ENCODE measurements at places on chromosomes 13 and 19.

- no peak for DNase-seq
Observed at GRCh38 chr19:10286803-10287737, at the start of gene ICAM4. ICAM4 (plus strand) TSS chr19:10286955; CDS start chr19:10287013, 58 bp downstream.

DNA sequence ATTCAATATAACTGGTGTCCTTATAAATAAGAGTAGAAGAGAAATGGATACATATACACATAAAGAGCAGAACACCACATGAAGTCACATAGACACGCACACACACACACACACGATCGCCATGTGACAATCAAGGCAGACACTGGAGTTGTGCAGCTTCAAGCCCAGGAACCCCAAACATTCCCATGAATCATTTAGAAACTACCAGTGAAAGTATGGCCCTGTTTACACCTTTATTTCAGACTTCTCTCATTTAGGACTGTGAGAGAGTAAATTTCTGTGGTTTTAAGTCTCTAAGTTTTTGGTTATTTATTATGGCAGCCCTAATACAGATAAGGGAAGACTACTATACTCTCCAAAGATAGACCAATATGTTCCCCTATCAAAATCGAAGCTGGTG, 20.4 kb upstream of the TNFSF13B start:
- no peak for DNase-seq

DNA sequence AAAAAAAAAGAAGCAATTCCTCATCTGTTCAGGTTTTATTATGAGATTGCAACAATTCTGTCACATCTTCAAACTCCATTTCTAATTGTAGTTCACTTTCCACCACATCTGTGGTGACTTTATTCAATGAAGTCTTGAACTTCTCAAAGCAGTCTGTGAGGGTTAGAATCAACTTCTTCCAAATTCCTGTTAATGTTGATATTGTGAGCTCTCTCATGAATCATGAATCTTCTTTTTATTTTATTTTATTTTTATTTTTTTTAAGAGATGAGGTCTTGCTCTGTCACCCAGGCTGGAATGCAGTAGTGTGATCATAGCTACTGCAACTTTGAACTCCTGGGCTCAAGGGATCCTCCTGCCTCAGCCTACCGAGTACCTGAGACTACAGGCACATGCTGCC, 19.6 kb downstream of the ARHGAP35 start:
- no peak for DNase-seq

GRCh38 chr19:7191946-7192691, 102.1 kb downstream of the INSR start:
- DNase-seq: peak; percentile 22

DNA sequence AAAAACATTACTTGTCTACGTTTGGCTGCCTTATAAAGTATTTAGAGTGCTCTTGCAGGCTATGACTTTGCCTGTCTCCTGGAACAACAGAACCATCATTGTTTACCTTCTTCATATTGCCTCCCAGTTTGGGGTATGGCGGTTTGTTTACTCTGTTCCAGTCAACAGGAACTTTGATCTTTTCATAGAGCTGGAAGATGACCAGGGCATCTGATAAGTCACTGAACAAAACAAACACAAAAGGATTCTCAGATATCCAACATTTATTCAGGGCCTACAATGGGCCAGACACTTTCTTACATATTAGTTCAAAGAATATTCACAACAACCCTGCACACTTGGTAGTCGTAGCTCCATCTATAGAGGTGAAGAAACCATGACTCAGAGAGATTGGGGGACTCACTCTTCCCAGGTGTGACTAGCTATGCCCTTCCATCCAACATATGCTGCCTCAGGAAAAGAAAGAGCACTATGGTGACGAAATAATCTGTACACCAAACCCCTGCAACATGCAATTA, 38.4 kb upstream of the CPB2 start:
- DNase-seq: no peak

- DNase-seq: peak; percentile 25
Observed at GRCh38 chr13:110616103-110617101, 1.1 kb downstream of the NAXD start.

DNA sequence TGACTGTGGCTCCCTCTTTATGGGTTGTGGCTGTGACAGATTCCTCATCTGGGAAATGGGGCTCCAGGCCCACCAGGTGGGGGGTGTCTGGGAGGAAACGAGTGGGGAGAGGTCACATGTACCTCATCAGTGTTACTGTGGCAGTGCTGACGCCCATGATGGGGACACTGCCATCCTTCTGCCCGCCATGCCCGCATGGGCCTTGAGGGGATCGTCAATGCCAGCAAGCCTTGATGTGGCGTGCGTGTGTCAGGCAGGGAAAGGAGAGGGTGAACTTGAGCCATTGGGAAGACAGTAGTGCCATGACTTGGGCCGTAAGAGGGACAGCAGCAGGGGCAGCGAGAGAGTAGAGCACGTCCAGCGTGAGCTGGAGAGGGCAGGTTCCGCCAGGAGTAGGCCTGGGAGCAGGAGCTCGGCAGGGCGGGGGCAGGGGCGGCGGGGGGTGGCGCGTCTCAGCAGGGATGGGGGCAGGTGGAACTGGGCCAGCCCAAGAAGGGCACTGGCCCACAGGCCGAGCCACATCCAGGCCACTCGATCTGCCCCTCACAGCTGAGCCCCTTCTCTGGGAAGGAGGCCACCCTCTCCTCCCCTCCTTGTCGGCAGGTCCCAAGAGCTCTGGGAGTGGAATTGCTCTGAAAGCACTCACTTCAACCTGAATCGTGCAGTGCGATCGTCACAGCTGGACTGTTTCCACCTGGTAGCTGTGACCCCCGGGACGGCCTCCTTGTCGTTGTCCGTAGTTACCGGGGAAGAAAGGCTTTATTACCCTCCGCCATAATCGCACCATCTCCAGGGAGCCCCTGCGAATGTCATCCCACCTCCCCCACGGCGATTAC, 9.9 kb downstream of the KLHL26 start:
- DNase-seq: no peak

GRCh38 chr19:11164879-11165406, 9.4 kb upstream of the SPC24 start:
- DNase-seq: peak; percentile 95

- no peak for DNase-seq
Observed at GRCh38 chr13:28322256-28322905, 172.5 kb downstream of the FLT1 start.

DNA sequence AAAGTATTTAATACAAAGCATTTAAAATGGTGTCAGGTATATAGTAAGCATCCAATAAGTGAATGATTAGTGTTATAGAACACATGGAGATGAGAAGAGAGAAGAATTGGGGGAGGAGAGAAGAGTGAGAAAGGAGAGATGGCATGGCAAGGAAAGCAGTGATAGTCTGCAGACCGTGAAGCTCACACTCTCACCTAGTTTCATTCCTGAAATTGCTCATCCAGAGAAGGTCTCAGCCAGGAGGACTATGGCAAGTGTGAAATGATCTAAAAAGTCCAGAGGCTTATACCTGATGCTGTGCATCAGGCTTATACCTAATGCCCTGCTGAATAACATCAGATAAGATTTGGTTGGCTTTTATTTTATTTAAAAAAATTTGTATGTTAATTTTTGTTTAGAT, 351.6 kb upstream of the KLF12 start:
- no peak for DNase-seq

DNA sequence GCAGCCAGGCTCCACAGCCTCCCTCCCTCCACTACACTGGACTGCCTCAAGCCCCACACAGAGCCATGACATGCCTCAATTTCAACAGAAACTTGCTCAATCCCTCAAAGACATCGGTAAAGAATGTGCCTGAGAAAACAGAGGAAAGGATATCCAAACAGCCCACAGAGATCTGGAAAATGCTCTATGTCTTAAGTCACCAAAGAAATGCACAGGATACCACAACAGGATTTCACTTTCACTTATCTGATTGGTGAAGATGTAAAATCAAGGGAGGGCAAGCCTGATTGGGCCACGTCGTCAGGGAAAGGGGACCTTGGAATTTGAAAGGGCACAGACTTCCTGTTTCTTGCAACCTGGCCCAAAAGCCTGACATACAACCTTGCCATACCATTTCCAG, 14.2 kb downstream of the CACNA1A start:
- DNase-seq: peak; percentile 89

DNA sequence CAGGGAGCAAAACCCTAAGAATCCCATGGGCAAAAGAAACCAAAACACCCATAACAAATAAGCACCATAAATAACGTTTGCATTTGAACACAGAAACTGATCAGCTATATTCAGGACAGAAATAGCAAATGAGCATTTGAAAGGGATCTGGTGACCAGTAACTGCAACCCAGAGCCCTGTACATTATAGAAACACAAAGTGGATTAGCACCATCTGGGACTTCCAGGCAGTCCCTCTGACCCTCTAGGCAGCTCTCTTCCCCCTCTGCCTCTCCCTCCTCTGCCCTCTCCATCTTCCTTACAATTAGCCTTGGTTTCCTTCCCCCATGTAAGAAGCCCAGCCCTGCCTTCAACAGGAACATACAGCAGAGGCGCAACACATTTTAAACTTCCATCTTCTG, 215.0 kb downstream of the DCLK1 start:
- no peak for DNase-seq

DNA sequence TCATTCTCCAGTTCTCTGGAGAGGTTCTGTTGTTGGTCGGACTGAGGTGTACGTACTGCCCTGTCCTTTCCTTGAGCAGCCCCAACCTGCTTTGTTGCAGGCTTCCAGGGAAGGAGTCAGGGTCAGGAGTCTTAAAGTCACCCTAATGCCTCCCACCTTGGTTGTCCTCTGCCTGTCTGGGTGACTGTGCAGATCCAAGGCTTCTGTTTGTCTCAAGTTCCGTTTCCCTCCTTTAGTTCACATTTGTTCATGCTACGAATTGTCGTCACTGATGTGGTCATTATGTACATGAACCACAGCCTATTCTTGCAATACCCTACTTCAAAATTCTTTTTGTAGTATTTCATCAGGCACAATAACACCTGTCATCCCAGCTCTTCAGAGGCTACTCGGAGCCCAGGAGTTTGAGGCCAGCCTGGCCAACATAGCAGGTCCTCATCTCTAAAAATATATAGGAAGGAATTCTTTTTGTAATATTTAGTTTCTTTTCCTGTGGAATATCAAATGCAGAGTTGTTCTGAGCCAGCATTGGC, 7.4 kb downstream of the ZNF586 start:
- DNase-seq: no peak

- DNase-seq: no peak
Observed at GRCh38 chr13:89695343-89696257, 1651.9 kb upstream of the MIR17HG start.

GRCh38 chr13:49697468-49697867, 6.2 kb upstream of the EBPL start:
- no peak for DNase-seq

- no peak for DNase-seq
Observed at GRCh38 chr13:63542770-63543169, 2127.1 kb upstream of the PCDH20 start.

- DNase-seq: no peak
Observed at GRCh38 chr19:31307071-31307669, 42.1 kb downstream of the TSHZ3 start.

DNA sequence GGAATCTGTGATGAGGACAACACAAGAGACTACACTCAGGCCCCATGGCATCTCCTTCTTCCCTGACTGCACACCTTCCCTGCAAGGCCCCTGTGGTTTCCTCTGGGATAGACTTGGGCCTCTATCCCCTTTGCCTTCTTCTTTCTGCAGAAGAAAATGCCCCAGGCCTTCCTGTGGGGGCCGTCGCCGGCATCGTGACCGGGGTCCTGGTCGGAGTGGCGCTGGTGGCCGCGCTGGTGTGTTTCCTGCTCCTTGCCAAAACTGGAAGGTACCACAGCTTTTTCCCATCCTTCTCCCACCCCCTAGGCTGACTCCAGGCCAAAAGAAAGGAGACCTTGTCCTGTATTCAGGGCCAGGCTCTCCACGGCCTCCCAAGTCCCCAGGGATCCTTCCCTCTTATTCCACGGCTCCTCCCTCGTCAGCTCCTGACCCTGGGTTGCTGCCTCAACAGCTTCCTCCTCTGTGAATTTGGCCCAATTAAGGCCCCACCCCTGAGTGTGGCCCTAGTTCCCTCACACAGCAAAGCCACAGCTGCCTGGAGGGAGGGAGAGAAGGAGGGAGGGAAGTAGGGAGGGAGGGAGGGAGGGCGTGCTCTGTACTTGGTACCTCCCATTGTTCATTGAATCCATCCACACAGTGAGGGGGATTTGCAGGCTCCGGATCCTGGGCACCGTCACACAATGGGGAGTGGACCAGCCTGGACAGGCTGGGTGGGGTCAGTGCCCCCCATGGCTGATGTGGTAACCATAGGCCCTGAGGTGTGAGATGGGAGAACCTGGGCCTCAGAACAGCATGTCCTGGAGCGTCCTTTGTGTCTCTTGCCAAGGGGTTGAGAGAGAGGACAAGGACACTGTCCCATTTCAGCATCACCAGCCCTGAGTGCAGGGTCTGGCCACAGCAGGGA, 12.5 kb downstream of the CEACAM3 start:
- DNase-seq: no peak

DNA sequence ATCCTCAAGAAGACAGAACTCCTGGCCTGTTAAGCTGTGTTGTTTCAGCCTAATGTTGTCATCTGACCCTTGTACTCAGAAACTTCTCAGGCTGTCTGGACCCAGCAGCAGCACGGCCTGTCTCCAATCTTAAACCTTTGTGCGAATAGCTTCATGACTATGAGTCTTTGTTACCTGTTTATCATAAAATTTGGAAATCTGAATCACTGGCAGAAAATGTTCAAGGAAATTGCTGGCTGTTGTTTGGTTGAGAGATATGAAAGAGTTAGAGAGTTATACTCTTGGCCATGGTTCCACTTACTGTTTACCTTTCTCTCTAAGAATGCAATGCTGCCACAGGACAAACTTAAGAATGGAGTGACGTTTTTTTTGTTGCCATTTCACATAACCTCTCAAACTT, 59.6 kb downstream of the EFNB2 start:
- DNase-seq: no peak

GRCh38 chr13:30676672-30677071, 58.7 kb upstream of the ALOX5AP start:
- no peak for DNase-seq

DNA sequence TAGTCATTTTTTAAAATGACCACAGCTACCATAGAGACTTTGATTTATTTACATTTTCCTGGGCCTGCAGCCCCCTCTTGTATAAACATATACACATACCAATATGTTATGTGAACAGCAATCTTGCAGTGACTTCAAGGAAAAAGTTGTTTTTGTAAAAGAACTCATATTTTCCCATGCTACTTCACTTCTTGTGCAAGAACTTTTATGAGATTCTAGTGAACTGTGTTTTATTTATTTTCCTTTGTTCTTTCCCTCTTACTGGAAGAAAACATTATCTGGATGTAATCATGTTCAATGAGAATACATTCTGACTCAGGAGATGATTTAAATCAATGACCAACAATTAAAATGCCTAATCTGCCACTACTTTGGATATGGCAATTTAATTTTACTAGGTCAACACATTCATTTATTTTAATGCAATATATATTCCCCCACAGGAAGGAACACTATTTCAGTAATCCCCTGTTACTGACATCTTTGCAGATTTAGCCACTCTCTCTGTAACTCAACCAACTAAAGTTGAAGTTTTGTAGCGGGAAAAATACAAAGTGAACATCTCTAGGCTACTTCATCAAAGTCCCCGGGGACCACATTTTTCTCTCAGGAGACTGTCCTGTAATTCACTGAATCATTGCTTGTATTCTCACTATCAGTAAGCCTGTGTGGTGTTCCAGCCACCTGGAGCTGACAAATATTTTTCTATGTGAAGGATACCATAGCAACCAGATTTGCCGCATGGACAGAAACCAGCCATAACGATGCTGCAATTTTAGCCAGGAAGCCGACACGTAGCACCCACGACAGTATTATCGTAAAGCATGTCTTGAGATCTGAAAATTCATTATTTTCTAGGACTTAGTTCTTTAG, 90.5 kb downstream of the STARD13 start:
- DNase-seq: peak; percentile 86

Measured in GM04503 (cell line).